Activated CD4-positive, alpha-beta memory T cell treated with anti-CD3 and anti-CD28 coated beads, Interleukin-2, amount 10 ng/mL, durations not matched to agents 7 days and 5 days (primary cell): ENCODE measurements at places on chromosomes 6 and 20.

DNA sequence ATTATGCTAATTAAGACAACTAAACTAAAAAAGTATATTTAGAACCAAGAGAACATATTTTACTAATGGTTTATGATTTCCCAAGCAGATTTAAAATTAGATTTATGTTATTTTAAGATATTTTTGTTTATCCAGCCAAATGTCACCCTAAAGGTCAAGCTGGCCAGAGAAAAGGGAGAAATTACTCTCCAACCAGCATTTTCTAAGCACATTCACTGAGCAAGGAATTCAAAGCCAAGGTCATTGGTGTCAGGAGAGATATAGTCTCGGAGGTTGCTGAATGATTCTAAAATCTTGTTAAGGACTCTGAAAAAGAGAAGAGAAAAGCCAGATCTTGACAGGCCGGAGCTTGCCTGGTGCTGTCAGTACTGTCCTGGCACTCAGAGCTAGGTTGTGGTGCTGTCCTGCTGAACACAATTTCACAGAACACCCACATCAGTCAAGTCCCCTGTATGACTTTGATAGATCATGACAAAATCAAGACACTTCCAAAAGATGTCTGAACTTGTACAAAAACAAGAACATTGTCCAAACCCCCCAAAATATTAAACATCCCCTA lies 222.3 kb upstream of the SMLR1 start:
- DNase-seq = no peak

GRCh38 chr6:40719671-40720374 lies 132.7 kb upstream of the LRFN2 start:
- DNase-seq = no peak

DNA sequence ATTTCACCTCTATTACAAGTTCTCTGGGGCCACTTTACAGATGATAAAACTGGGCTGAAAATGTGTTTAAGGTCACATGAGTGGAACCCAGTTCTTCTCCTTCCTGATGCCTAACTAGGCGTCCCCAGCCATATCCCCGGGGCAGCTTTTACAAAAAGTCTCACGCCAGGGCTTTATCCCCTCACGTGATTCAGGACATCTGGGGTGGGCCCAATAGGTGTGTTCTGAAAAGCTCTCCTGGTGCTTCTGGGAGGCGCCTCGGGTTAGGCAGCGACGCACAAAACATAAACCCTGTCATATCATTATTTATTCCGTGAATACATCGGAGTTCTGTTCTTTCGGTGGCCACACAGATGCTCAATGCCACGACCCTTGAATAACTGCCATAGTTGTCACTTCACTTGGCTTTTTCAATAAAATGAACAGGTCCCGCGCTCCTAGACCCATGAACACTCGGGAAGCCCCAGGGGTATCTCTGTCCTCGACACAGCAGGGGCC lies 32.1 kb downstream of the SF3B5 start:
- peak; percentile 20 for DNase-seq

DNA sequence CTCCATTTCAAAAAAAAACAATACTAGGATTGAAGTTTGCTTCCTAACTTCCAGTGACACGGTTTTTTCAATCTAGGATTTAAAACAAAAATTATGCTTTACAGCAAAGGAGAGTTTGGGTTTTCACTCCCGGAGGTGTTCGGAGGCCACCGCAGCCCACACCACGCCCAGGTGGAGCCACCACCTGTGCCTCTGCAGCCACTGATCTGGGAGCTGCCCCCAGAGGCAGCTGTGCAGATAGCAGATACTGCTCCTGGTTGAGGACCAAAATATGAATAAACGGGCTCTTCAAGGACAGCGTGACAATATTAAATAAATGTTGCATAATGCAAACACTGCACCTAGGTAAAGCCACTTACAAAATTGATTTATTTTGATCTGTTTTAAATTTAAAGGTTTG lies 30.2 kb downstream of the DLL1 start:
- DNase-seq = no peak

- DNase-seq = no peak
Observed at GRCh38 chr6:155455766-155456165, at the start of gene NOX3. Gene NOX3, minus strand, starts transcription at chr6:155455839. Its CDS starts 39 bp downstream, at chr6:155455800.

- DNase-seq = no peak
Observed at GRCh38 chr6:37188962-37189510, 19.1 kb downstream of the PIM1 start.

- no peak for DNase-seq
Observed at GRCh38 chr6:36249536-36249935, 20.3 kb upstream of the PNPLA1 start.

DNA sequence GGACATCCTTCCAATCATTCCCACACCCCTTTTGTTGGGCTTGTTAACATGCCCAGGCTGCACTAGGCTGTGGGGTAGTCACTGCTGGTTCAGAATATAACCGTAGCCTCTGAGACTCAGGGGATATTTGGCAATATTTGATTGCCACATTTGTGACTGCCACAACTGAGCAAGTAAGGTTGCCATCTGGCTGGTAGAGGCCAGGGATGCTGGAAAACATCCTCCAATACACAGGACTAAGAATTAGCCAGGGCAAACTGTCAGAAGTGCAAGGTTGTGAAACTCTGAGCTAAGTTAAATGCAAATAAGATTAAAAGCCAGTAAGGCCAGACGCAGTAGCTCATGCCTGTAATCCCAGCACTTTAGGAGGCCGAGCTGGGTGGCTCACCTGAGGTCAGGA lies 112.0 kb downstream of the ZMYND8 start:
- DNase-seq = no peak

DNA sequence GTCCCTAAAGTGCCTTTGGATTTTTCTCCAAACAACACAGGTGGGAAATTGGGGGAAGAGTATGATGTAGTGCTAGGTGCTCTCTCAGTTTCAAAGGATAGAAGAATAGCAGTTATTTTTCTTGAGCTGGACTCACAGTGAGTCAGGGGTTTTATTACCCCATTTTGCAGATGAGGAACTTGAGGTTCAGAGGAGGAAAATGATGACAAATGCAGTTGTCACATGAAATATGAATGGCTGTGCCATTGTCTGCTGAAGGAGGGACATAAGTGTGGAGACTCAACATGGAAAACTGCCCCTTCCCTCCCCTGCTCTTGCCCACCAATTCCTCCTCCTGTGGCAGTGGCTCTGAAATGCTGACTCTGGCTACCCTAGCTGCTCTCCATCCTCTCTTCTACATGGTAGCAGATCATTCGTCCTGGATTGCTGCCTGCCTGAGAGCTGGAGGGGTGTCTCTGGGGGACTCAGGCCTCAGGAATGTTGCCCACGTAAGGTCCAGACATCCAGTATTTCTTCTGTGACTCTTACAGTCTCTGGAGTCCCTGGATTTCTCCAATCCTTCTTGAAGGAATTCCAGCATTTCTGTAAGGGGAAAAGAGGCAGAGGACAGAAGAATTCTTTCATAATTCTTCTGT lies 37.6 kb upstream of the EPB41L1 start:
- DNase-seq = no peak

DNA sequence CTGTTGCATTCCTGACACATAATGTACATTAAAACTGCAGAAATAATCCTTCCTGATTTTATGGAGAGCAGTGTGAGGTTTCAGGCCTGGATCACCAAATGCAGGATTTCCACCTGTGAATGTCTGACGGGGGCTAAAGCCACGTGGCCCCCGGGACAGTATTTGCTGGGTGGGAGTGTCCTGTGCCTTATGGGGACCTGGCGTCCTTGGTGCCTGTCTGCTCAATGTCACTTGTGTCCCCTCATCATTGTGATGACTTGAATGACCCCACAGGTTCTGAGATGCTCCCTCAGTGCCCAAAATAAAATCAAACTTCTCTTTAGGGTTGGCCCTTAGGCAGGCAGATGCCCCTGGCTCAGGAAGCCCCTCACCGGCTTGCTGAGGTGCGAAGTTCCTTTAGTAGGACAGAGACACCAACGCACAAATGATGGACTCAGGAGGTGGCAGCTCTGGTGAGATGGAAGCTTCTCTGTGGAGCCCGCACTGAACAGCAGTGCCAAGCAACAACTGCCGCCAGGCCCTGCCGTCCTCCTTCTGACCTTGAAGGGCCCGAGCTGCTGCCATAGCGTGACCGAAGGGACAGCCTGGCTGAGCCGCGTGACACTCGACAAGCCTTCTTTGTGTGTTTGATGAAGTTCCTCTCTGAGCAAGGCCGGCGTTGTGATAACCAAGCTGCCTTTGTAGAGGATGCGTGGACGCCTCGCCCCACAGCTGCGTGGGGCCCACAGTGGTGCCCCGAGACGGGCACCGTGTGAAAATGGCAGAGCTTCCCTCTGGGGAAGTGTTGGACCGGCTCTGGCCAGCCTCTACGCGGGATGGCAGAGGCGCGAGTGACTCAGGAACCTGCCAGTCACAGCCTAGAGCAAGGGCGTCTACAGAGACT lies 30.9 kb downstream of the FRMD1 start:
- DNase-seq = no peak

- DNase-seq = no peak
Observed at GRCh38 chr20:62027116-62027515, 38.6 kb downstream of the TAF4 start.

GRCh38 chr20:63483834-63484233 lies 11.4 kb upstream of the KCNQ2 start:
- DNase-seq = no peak

- peak; percentile 12 for DNase-seq
Observed at GRCh38 chr20:24692446-24693200, 223.2 kb downstream of the SYNDIG1 start.

DNA sequence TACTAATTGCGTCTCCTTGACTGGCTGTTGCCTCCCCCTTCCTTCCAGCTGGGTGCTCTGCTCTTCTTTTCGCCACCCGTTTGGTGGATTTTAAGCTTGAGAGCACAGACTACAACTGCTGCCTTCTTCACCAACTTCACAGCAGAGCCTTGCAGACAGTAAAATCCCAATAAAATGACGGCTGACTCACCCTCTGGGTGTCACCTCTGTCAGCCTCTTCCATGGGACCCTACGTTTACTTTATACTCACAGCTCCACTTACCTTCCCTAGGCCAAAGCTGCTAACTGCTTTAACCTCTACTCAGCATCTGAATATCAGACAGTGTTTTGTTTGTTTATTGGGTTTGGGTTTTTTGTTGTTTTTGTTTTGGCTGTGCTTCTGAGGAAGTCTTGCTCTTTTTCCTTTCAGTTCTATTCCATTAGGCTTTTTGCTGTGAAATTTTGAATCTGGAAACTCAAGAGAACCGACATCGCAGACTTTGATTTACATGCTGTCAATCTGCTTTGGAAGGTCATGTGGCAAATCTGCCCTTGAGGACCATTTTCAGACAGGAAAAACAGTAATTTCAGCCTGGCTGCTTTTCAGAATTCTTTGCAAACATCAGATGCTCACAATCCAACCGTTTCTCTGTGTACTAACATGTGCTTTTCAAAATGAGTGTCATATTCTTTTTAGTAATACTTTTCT lies 2.4 kb downstream of the AGPAT4 start:
- DNase-seq = no peak

- no peak for DNase-seq
Observed at GRCh38 chr6:135319819-135320218, 138.7 kb downstream of the MYB start.

- no peak for DNase-seq
Observed at GRCh38 chr20:57222631-57222950, 43.9 kb downstream of the BMP7 start.

DNA sequence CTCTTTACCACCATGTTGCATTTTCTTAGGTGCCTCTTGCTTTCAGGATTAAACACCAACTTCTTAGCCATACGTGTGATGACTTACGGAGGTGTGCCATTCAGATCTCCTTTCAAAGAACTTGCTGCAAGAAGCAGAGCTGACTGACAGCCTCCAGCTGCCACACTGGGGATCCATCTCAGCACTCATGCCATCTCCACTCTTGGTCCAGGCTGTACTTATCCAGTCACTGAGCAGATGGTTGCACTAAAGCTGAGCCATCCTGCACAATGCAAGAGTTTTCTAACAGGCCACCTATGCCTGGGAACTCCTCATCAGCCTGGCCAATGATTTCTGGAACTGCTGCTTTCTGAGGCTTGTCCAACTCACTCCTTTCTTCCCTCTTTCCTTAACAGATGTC lies 31.4 kb upstream of the KIF6 start:
- DNase-seq = no peak

DNA sequence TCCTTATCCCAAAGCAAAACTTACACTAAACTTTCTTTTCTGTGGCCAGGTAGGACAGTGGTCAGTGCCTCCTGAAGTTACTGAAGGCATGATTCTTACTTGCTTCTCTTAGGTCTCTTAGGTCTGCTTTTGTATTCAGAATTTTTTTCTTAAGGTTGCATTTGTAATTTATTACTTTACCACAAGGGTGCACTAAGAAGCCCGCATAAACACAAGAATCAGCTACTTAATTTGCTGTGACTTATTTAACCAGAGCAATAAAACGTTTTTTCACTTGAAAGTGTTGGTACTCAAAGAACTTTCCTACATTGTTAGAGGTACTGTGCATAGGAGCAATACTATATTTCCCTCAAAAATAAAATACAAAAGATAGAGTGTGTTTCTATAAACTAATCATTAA lies 75.4 kb upstream of the LAMA2 start:
- DNase-seq = no peak
